ENCODE measurements at places on chromosomes 2 and 18.

DNA sequence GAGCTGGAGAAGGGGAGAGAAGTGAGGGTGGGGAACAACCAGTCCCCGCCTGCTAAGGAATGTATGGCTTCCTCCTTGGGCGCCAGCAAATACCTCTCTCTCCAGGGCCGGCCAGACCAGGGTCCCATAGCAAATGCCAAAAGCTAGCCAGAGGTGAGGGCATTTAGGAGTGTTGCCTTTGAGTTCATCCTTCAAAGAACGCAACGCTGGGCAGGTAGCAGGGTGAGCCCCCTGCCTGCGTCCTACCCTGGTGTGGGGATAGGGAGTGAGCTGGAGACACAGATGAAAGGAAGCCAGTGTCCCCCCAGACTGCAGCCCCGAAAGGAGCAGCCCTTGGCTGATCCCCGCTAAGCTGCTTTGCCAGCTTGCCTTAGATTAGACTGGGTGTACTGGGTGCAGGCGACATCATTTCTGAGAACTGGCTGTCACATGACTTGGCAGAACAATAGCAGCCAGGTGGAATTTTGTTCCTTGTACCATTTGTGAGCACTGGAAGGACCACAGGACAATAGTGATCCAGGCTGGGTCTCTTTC lies 40.4 kb downstream of the KLHL29 start:
- DNase-seq: no peak

DNA sequence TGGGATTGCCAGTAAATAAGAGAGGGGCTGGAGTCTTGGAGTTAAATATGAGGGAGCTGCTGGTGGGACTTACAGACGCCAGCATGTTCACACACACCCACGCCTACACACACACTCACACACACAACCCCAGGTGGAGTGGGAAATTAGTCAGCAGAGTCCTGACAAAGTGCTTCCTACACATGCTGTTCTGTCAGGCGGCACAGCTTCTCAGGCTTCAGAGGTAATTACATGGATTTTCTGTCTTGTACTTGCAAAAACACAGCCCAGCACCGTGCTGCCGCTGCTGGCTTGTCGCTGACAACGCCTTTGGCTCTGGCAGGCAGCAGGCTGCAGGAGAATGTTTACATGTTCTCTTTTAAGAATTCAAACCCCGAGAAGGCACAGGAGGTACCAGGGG lies 1186.3 kb upstream of the CELF4 start:
- DNase-seq: peak; percentile 28

GRCh38 chr2:203648273-203648672 lies 58.2 kb upstream of the CD28 start:
- no peak for DNase-seq

- no peak for DNase-seq
These were observed 37.2 kb downstream of the AGPS start for GRCh38 chr2:177429688-177430325.

DNA sequence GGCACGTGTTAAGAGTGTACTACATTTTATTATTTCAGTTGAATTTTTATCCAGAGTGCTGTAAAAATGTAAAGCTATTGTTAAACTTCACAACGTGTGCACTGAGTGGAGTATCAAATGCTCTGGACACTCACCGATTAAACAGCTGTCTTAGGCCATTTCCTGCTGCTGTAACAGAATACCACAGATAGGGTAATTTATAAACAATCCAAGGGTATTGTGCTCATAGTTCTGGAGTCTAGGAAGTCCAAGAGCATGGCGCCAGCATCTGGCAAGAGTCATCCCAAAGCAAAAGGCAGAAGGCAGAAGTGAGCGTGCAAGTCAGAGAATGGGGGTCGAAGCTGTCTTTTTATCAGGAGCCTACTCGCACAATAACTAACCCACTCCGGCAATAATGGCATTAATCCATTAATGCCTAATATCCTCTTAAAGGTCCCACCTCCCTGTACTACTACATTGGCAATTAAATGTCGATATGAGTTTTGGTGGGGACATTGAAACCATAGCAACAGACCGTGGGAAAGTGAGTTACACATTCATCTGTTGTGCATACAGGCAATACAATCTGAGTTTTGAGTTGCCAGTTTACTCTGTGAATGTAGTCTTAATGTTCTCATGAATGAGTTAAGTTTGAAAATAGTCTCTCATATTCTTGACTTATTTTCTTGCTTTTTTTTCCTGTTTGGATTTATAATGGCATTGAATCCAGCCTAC lies 64.8 kb downstream of the ARMC9 start:
- no peak for DNase-seq

Data from left renal pelvis (tissue), 4 donors.